GM12892 (cell line): ENCODE measurements at places on chromosomes 1 and 21.

DNA sequence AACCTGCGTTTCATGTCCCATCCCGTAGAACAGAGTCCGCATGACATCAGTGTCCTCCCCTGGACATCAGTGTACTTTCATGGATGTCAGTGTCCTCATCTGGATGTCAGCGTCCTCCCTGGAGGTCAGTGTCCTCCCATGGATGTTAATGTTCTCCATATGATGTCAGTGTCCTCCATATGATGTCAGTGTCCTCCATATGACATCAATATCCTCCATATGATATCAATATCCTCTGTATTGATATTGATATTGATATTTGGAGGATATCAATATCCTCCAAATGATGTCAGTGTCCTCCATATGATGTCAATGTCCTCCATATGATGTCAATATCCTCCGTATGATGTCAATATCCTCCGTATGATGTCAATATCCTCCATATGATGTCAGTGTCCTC is 284.9 kb downstream of the AJAP1 start:
- DNase-seq: no peak

DNA sequence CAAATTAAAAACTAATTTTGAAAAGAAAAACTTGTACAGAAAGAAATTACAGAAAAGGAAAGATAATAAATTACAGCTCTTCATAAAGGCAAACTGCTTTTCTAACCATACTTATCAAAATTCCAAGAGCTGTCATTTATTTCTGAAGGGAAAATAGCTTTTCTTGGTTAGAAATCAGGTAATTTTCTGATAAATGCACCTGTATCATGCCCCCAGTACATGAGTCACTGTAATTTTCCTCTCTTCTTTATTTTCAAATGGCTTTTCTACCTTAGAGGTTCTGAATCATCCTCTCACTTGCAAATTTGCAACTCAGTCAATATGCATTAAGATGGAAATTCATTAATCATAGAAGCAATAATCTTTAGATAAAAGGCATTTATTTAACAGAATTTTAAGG is 100.1 kb downstream of the SLC35F3 start:
- no peak for DNase-seq

DNA sequence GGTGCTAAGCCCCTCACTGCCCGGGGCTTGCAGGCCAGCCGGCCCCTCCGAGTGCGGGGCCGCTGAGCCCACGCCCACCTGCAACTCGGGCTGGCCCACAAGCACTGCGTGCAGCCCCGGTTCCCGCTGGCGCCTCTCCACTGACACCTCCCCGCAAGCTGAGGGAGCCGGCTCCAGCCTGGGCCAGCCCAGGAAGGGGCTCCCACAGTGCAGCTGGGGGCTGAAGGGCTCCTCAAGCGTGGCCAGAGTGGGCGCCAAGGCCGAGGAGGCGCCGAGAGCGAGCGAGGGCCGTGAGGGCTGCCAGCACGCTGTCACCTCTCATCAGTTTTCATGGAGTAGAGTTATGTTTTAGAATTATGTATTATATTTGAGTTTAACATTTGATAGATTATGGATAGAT is 176.5 kb upstream of the FAM78B start:
- no peak for DNase-seq

DNA sequence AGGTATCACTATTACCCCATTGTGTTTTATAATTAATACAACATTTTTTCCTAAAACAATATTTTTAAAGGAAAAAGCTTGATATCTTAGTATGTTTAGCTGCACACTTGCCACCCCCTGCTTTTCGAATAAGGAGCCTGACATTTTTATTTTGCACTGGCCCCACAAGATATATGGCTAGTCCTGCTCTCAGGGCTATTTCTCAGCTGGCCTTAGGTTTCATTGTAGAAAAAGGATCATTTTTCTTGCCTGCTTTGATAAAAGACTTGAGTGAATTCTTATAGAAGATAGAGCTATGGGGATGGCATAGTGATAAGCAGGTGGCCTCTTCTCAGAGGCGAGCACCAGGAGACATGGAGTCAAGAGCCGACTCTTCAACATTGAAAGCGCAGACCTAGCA is 167.0 kb downstream of the FAM78B start:
- no peak for DNase-seq

GRCh38 chr1:17591814-17592430 is 52.4 kb downstream of the ARHGEF10L start:
- DNase-seq: no peak

- no peak for DNase-seq
These were observed 610.0 kb downstream of the PLPP3 start for GRCh38 chr1:55969322-55969721.

GRCh38 chr1:112620377-112620695 is 704 bp downstream of the CAPZA1 start:
- no peak for DNase-seq

GRCh38 chr1:211633524-211633846 is 41.9 kb downstream of the NEK2 start:
- no peak for DNase-seq

- DNase-seq: no peak
These were observed 688 bp downstream of the PRXL2B start for GRCh38 chr1:2587071-2587859.

DNA sequence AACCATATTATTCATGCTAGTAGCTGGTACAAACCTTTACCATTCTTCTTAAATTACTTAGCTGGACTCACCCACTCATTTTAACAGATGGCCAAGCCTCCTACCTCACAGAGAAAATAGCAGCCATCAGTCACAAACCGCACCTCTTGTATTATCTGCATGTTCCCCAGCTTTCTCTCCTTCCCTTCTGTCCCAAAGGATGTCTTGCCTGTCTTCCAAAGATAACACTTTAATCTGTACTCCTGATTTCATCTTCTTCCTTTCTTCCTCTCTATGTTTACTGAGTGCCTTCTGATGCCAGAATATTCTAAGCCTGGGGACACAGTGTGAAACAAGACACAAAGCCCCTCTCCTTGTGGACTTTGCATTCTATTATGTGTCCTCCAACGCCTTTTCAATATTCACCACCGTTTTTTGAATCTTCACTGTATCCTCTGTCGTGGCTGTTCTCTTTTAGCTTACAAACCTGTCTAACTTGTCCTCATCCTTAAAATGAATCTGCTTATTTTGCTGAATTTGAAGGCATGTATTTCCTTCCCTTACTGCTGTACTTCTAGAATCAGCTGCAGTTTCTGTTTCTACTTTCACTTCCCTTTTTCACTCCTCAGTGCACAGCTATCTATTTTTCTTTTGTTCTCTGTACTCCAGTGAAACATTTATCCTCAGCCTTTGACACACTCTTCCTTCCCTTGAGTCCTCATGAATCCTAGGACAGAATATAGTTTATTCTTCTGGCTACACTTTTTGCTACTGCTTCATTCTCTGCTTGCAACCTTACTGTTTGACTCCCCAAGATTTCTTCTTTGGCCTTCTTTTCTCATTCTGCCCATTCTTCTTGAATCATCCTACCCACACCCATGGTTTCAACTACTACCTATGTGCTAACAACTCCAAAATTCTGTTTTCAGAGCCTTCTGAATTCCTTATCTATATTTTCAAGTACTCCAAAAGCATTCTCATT is 216.9 kb upstream of the SAMSN1 start:
- DNase-seq: no peak

GRCh38 chr1:43537423-43538142 is 6.9 kb downstream of the PTPRF start:
- DNase-seq: no peak

- DNase-seq: no peak
These were observed 342.4 kb downstream of the USP25 start for GRCh38 chr21:16072221-16072620.

GRCh38 chr1:119005724-119006405 is 17.7 kb upstream of the TBX15 start:
- no peak for DNase-seq

GRCh38 chr1:17890815-17891191 is 135.7 kb downstream of the ACTL8 start:
- DNase-seq: no peak

DNA sequence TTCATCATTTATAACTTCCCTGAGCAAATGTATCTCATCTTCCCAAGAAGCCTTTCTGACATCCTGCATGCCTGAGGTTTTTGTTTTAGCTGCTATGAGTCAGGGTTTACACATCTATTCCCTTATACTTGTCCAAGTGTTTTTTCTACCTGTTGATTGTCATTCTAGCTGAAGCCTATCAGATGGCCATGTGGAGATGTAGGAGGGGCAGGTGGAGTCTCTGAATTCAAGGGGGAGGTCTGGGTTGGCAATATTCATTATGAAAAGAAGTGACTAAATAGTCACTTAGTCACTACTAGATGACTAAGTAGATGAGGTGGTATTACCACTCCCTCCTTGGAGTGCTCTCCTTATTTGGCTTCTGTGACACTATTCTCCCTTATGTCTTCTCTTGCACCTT is 52.4 kb downstream of the XCL1 start:
- DNase-seq: no peak

- no peak for DNase-seq
These were observed 119.7 kb downstream of the PROX1 start for GRCh38 chr1:214107322-214108096.

GRCh38 chr1:227937838-227938145 is 9.9 kb downstream of the WNT9A start:
- DNase-seq: no peak

GRCh38 chr1:201850053-201850397 is 21.1 kb downstream of the IPO9 start:
- DNase-seq: no peak

DNA sequence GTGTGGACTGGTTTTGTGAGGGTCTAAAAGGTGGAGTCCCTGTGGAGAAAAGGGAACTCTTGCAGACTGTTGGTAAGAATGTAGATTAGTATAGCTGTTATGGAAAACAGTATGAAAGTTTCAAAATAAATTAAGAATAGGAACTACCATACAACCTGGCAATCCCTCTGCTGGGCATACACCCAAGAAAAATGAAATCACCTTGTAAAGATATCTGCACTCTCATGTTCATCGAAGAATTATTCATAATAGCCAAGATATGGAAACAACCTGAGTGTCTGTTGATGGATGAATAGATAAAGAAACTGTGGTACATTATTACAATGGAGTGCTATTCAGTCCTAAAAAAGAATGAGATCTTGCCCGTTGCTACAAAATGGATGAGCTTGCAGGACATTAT is 109.6 kb downstream of the TBX19 start:
- DNase-seq: no peak

GRCh38 chr1:6465461-6466005 is 440 bp downstream of the TNFRSF25 start:
- DNase-seq: no peak

DNA sequence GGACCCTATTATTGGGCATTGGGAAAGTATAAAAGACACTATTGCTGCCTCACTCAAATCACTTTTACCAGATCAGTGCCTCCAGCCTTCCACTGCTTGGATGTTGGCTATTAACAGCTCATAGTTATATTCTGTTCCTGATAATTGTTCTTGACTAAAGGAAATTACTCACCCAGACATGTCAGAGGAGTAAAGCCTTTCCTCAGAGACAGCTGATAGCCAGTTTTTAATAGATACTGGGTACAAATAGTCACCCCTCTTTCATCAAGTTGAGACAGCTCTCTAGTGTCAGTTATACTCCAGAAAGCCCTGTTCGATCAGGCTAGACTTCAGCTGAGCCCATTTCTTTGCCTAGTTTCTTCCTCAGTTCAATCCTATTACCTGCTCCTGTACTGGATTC is 876.1 kb upstream of the B3GALT2 start:
- DNase-seq: no peak

- DNase-seq: no peak
These were observed 30.9 kb downstream of the TNFSF4 start for GRCh38 chr1:173176246-173176645.

DNA sequence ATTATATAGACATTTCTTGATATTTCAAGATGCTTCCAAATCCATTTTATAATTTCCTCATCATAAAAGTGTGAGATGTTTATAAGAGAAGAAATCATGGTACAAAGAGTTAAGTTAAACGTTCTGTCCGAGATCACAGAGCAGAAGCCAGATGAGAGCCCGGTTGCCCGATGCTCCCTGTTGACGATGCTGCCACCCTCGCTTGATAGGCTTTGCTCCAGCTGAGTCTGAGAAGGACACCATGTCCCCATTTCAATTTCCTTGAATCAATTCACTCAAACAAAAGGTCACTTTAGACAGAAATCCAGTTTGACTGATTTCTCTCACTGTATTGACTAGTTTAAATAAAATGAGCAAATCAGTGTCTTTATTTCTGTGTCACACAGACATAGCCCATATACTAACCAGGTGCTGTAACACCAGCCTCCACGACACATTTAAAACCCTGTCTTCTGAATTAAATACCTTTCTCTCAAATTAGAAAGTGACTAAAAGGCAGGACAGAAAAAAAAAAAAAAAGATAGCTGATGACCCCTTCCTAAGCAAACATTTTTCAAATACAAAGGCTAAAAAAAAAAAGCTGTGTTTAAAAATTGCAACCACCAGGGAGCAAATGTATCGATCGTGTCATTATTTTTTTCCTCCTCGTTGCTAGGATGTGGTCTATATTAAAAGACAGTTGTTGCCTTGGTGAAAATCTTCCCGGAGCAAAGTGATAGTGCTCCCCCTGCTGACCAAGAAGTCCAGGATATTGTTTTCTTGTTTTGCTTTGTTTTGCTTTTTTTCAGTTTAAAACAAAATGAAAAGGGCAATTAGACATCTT is 35.2 kb downstream of the DNASE2B start:
- no peak for DNase-seq

DNA sequence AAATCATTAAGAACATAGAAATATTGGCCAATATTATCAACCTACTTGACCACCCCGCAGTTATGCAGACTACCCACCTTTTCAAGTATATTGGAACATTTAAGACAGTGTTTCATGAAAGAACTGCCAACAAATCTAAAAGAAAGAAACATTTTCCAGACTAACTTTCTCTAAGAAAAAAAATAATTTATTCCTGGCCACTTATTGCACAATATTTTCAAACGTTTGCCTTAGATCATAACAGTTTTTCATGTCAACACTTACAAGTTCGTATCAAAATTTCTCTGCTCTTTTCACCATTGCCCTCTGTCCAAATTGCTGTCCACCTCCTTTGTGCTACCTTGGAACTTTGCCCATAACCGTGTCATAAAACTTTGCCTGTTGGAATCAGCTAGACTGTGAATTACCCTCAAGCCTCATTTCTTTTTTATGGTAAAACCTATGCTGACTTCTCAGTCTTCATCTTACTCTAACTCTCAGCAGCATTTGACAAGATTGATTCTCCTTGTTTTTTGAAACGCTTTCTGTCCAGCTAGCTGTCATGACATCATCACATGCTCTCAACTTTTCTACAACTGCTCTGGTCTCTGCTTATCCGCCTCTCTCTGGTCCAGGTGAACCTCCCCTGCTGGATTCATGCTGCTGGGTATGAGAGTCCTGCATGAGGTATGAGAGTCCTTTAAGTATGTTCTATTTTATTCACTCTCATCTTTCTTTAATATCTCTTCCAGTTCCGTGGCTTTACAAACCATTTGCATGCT is 92.8 kb upstream of the CHRM3 start:
- DNase-seq: no peak

DNA sequence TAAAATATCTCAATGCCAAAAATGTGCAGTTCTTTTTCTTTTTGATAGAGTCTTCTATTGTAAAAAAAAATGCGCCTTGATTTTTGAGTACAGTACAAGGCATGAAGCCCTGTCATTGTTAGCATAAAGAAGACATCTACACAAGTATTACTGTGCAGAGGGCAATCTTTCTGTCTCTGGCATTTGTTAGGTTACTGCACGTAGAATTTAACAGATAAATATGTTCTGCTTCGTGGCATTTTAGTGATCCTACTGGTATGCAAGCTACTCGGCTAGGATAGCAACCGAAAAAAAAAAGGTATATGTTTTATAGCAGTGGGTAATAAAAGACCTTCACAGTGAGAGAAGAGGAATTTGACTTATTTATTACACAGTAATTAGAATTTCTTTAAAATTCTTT is 492.9 kb upstream of the ADGRL2 start:
- DNase-seq: no peak
